Activated CD8-positive, alpha-beta T cell treated with anti-CD3 and anti-CD28 coated beads, Interleukin-2, amount 10 ng/mL, durations not matched to agents 7 days and 5 days (primary cell): ENCODE measurements at places on chromosomes 4 and X. TPM values are rescaled to one million over a fixed set of nuclear protein-coding genes. Genes with fewer than 3 reads are reported as not detected.

The SUPT20HL1 gene
- not detected for total RNA-seq

The S100P gene
- total RNA-seq, result 8.3 TPM

The MTM1 gene
- total RNA-seq, result 28.7 TPM

The ERCC6L gene
- 13.8 TPM for total RNA-seq

The PSAPL1 gene
- total RNA-seq, result not detected

The SH2D1A gene
- 42.1 TPM for total RNA-seq

The PPARGC1A gene
- total RNA-seq, result not detected

The NAT8L gene
- total RNA-seq, result 0.05 TPM

The MAGEA2B gene
- not detected for total RNA-seq

The VAMP7 gene
- total RNA-seq, result 35.5 TPM

The TRIML2 gene
- not detected for total RNA-seq

The GYPE gene
- 0.18 TPM for total RNA-seq

The PHEX gene
- 0.16 TPM for total RNA-seq

The LRP2BP gene
- total RNA-seq, result 0.97 TPM

The MAMLD1 gene
- total RNA-seq, result 0.81 TPM

The SATL1 gene
- total RNA-seq, result not detected

The MXRA5 gene
- total RNA-seq, result not detected

The PWWP3B gene
- not detected for total RNA-seq

The ADAM29 gene
- not detected for total RNA-seq

The ARHGAP36 gene
- not detected for total RNA-seq

The DDIT4L gene
- not detected for total RNA-seq

The SYN1 gene
- 0.58 TPM for total RNA-seq

The DUSP21 gene
- total RNA-seq, result not detected

The C4orf36 gene
- 0.37 TPM for total RNA-seq

The ELF4 gene
- total RNA-seq, result 39.0 TPM

The WFS1 gene
- 0.97 TPM for total RNA-seq

The CABS1 gene
- not detected for total RNA-seq

The PNMA6A gene
- total RNA-seq, result 0.24 TPM

The GPR143 gene
- total RNA-seq, result not detected

The HMGB2 gene
- 861 TPM for total RNA-seq

The DCK gene
- 77.3 TPM for total RNA-seq

The BMP2K gene
- 28.8 TPM for total RNA-seq
